ENCODE measurements at places on chromosomes 11 and 22. TPM values are rescaled to one million over a fixed set of nuclear protein-coding genes. Genes with fewer than 3 reads are reported as not detected.

- no peak for DNase-seq
Observed at GRCh38 chr11:44915004-44915403, 35.7 kb downstream of the TP53I11 start.

The PDGFB gene
- total RNA-seq, result 2.5 TPM

DNA sequence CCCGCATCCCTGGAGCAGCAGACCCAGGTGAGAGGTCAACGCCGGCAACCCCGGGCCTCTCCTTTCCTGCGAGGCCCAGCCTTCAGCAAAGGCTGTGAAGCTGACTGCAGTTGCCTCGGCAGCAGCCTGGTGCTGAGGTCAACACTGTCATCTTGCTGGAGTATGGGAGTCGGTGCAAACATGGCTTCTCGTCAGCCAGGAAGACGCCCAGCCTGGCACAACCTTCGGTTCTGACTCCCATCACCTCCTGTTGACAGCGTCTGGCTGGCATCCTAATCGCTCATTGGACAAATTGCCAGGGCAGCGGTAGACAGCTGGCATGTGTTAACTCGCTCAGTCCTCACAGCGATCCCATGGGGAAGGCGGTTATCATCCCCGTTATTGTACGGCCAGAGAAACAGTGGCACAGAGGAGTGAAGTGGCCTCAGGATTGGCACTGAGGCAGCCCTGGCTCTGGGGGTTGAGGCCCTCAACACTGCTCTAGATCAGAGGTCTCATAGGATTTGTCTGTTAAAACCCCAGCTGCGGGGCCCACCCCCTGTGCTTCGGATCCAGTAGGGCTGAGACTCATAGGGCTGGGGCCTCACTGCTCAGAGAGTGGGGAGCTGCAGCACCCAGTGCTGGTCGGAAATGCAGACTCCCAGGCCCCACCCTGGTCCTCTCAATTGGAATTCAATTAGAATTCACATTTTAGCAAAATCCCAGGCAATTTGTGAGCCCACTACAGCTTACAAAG is 39.3 kb upstream of the TP53I11 start:
- no peak for DNase-seq

DNA sequence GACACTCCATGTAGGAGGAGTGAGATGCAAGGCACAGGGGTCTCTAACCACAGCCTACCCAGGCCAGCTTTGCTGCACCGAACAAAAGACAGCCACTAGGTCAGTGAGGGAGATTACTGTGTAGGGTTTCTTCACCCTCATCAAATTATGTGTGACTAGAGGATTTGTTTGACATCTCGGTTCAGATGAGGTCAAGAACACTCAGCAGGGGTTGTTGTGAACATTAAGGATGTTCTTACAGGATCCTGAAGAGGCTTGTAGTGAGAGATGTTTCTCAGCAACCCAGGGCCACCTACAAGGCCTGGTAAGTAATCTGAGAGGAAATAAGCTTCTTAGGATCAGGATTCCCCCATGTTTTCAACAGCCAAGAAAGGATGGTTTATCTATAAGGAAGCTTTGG is 202.1 kb downstream of the NXPE2 start:
- DNase-seq, result no peak
